PC-3 (cell line): ENCODE measurements at places on chromosomes 5 and 9.

GRCh38 chr5:6743161-6743560, 29.9 kb downstream of the TENT4A start:
- DNase-seq: no peak

DNA sequence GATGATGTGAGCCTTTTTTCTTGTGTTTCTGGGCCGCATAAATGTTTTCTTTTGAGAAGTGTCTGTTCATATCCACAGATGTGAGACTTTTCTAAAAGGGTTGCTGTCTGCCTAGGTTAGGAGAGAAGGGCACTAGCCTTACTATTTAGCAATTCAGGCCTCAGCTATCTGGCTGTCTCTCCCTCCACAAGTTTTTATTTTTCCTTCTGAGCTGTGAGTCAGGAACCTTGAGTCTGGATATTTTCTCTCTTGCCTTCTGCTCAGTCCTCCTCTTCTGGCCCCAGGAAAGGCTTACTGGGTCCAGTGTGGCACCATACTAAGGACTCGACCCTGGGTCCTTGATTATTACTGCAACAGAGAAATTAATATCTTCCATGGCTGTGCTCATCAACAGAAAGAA, 187.6 kb downstream of the CSNK1G3 start:
- no peak for DNase-seq

- DNase-seq: no peak
Observed at GRCh38 chr5:43780586-43780985, 177.6 kb downstream of the NNT start.

DNA sequence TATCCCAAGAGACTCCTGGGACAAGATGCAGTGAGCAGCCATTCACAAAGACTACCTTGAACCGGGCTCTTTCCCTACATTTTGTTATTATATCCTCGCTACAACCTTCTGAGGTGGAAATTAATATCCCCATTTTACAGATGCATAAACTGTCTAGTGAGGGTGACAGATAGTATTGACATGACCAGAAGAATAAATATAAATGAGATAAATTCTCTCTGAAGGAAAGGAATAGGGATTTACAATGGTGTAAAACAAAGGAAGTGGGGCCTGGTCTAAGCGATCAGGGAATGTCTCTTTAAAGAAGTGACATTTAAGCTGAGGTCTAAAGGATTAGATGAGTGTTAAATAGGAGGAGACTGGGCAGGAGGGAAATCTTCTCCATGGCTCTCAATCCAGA, 43.5 kb upstream of the KCNMB1 start:
- no peak for DNase-seq

DNA sequence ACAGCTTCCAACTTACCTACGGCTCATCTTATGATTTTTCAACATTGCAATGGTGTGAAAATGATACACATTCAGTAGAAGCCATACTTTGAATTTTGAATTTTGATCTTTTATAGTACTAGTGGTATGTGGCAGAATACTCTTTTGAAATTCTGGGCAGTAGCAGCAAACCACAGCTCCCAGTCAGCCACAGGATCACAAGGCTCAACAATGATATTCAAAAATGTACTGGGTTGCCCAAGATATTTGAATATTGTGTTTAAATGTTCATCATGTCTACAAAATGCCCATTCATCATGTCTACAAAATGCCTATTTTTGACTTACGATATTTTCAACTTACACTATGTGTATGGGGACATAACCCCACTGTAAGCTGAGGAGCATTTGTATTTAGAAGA, 81.3 kb upstream of the PRR16 start:
- DNase-seq: no peak

- DNase-seq: no peak
Observed at GRCh38 chr9:117218951-117219350, 195.9 kb downstream of the ASTN2 start.

- DNase-seq: no peak
Observed at GRCh38 chr9:95497772-95498171, 19.0 kb downstream of the PTCH1 start.

DNA sequence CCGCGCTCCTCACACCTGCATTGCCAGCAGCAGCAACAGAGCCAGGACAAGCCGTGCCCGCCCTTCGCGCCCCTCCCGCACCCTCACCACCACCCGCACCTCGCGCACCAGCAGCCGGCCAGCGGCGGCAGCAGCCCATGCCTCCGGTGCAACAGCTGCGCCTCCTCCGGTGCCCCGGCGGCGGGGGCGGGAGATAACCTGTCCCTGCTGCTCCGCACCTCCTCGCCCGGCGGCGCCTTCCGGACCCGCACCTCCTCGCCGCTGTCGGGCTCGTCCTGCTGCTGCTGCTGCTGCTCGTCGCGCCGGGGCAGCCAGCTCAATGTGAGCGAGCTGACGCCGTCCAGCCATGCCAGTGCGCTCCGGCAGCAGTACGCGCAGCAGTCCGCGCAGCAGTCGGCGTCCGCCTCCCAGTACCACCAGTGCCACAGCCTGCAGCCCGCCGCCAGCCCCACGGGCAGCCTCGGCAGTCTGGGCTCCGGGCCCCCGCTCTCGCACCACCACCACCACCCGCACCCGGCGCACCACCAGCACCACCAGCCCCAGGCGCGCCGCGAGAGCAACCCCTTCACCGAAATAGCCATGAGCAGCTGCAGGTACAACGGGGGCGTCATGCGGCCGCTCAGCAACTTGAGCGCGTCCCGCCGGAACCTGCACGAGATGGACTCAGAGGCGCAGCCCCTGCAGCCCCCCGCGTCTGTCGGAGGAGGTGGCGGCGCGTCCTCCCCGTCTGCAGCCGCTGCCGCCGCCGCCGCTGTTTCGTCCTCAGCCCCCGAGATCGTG, 517 bp downstream of the KCNN2 start:
- no peak for DNase-seq
